Activated CD4-positive, CD25-positive, alpha-beta regulatory T cell (primary cell): ENCODE measurements at places on chromosomes 6 and 20.

- DNase-seq = no peak
Observed at GRCh38 chr6:158285656-158286021, 26.6 kb upstream of the TULP4 start.

DNA sequence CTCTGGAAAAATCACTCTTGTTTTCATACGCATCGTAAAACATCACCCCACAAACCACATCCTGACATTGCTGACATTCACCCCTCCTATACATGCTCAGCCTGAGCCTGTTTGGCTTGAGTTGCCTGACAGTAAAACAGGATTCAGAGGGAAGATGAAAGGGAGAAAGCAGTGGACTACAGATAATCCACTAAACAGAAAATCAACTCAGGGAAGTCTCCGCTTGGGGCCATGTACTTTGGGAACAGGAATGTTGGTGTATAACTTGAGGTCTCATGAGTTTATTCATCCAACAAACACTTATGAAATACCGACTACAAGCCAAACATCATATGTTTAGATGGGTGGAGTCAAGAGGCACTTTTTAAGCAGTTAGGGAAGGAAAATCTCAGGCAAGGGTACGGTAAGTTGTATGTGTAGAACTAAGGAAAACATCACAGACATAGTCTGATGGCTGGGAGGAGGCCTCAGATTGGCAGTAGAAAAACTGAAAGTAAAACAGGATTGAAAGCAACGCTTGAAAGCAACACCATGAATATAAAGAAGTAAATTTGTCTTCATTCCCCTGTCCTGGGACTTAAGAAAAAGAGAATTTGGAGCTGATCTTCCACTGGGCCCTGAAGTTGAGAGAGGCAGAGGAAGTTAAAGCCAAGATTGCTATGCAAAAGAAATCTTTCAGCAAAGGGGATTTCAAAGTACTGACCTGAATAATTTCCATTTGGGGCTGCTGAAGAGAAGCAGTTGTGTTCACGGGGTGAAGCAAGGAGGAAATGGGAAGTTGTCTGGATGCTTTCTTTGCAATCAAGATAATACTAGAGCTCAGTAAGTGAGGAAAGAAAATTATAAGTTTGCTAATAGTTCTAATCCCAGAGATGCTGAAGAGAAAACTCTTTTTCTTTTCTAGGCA lies 28.8 kb downstream of the PDE7B start:
- no peak for DNase-seq

DNA sequence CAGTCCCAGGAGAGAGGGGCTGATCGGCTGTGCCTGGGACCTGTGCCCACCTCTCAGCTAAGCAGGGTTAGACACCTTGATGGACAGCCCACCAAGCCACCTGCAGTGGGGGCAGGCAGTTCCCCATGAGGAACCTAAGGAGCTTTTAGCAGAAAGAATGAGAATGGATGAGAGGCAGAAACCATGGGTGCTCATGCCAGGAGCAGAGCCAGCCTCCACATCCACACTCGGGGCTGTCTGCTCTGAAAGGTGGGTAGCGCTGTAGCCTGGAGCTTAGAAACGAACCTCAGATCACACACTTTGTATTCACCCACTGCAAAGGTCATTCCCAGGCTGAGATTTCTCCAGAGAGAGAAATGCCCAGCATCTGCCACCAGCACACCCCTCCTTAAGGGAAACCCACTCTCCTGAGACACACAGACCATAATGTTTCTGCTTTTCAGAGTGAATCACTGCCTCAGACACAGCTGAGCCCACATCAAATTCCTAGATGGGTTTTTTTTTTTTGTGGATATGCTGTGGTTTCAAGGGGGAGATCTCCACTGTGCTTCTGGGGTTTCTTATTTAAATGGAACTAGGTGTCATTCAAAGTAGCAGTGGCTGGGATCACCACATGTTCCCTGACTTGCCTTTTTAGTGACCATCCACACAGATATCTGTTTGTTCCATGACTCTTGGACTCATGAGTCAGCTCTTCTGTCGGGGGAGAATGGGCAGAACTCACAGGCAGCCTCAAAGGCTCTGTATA lies 218.9 kb downstream of the EYA2 start:
- DNase-seq = no peak

- no peak for DNase-seq
Observed at GRCh38 chr6:121920616-121921015, 478.8 kb upstream of the HSF2 start.

DNA sequence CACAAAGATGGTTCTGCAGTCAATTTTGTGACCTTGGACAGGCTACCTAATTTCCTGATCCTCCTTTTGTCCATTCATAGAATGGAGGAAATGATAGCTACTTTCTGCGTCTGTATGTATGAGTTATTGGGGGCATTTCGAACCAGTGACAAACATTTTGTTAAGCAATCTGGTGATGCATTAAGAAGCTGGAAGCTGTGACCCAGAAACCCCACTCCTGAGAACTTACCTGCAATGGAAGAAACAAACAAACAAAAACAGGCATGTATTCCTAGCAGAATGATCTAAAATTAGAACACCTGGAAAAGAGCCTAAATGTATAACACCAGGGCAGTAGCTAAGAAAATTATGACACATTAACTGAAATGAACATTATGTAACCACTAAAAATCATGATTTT lies 33.4 kb upstream of the PRND start:
- no peak for DNase-seq

DNA sequence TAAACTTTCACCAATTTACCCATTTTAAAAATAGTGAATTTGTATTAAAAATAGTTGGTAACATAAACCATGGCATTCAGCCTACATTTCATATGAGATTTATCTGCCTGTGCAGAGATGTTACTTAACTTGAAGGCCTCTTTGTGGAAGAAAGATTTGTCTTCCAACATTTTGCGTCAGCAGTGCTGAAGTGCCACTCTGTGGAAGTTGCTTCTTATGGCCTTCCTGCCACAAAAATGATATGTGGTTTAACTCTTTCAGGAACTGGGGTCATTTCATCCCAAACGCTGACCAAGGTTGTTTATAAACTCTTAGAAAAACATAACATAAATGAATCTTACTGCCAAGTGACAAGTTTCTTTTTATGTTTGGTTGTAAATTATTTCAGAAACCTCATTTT lies 246.8 kb downstream of the ARID1B start:
- DNase-seq = no peak

DNA sequence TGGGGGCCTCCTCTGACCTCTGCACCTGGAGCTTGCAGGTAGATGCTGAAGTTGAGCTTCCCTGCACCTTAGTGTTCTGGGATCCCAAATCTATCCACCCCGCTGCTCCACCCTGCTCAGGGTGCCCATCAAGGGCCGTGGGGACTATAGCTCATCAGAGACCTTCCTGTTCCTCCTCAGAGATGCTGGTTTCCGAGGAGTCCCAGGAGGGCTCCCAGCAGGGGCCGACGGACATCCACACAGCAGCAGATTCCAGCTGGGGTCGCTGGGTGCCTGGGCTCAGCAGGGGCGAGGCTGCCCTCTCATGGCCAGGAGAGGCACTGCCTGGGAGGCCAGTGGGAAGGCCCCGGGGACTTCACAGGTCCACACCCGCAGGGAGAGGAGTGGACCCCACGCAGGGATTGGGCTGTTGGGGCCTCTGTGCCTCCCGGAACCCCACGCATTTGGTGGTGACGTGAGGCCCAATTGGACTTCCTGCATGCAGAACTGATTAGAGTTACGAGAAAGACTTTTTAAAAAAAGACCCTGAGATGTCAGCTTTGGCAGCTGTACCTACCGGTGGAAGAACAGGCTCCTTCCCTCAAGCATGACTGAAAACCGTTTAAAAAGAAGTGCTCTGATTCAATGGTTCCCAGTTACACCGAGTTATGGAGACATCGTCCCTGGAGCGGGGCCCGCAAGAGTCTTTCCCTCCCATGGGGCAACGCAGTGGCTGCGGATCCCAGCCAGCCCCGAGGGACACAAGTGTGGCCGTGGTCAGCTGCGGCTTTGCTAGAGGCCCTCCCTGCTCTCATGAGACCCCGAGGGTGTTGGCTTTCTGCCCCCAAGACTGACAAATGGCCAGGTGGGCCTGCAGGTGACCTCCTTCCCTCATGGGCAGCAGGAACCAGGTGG lies 25.3 kb upstream of the SLCO4A1 start:
- peak; percentile 53 for DNase-seq

DNA sequence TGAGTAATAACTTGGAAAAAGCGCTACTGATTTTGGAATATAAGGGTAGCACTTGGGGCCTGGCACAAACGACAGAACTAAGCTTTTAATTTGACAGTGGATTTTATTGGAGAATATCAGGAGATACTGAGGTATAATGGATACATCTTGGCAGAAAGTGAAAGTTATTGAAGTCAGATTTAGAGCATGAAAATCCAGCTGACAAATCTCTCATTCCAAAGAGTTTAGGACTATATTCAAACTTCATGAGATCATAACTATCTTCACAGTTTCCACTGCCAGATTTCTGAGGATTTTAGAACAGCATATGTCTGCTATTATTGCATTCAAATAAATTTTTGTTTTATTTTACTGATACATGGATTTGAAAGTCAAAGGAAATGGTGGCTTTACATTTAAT lies 132.3 kb upstream of the THEMIS start:
- DNase-seq = no peak

DNA sequence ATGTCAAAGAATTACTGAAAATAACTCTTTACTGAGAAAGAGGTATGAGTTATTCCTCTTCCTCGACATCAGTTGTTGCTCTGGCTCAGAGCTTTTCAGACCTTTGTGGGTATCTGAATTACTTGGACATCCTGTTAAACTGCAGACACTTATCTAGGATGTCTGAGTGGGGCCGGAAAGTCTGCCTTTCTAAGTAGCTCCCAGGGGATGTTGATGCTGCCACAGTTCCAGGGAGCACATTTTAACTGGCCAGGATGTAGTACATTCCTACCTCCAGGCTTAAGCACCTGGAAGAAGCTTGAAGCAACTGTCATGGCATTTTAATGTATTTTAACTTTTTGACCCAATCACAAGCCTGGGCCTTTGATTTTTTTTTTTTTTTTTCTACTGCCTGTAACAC lies 265.8 kb upstream of the PLCB4 start:
- no peak for DNase-seq

DNA sequence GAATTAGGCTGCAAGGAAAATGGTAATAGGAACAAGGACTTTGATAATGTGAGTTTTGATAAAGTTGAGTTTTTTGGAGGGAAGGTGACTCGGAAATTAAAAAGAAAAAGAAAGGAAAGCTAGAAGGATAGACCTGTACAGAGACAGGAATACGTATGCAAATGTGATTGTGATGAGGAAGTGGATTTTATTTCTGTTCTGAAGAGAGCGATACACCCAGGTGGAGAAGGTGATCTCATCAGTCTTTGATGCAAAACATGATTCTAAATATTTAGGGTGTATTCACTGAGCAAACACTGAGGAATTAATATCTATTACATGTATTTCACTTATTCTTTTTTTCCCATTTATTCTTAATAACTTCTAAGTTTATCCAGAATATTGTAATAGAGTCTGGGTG lies 9.2 kb upstream of the PLEKHG1 start:
- no peak for DNase-seq

GRCh38 chr20:45911486-45912343 lies at the start of gene PLTP:
Gene PLTP, minus strand, starts transcription at chr20:45912155. Its CDS starts 703 bp downstream, at chr20:45911452.
- DNase-seq = no peak

GRCh38 chr6:115000736-115001135 lies 657.9 kb upstream of the HS3ST5 start:
- DNase-seq = no peak

DNA sequence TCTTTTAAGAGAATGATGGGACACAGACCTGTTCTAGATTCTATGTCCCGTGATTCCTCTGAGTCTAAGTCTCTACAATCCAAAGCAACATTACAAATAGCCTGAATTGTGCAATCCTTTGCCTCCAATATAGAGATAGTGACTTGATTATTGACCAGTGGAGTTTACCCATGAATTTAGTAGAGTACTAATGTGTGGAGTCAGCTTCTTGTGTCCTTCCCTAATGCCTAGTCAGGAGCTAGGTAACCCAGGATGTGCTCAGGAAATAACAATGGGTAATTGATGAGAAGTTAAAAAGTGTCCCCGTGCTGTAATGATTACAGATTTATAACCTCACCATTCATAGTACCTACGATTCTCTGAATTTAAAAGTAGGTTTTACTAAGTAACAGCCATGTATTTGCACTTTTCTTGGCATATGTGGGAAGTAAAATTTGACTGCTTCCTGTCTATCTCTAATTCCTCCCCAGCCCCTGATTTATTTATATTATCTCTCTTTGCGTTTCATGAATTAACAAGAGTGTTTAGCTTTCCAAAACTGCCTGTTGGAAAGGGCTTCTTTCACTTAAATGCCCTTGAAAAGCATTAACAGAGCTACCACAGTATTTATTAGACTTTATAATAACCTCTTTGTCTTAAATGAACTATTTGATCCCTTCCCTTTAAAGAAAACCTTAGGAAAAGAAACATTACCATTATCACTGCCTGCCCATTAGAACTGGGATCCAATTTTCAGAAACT lies 30.5 kb downstream of the NEDD9 start:
- DNase-seq = no peak

DNA sequence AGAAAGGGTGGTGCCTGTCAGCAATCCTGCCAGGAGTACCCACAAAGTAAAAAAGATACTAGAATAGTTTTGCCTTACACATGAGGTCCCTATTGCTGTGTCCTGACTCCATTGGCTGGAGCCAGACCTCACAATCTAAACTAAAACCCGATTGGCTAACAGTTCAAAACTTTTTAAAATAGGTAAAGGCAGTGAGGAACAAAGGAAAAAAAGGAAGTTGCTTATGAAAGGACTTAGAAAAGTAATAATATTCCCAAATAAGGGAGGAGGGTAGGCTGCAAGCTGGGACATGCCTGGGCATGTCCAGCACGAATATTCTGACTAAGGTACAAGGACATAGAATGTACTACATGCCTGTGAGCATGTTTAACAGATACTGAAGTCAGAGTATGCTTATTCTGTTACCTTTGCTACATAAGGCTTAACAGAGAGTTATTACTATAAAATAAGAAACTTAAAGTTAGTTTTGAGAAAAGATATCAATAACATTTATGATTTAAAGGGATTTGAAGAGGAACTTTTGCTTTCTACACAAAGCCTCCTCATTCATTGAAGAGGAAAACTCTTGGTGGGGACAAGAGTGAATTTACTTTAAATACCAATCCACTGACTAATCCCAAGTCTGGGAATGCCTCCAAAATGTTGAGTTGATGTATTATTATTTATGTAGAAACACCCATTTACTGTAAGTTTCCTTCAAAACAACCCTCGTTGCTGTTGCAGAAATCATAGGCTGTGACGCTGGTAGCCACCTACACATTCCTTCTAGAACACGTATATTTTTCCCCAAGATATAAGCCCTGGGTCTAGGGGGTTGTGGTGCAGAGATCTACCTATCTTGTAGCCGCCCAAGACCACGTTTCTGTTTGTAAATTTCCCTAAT lies 8.2 kb upstream of the MTHFD1L start:
- no peak for DNase-seq

- no peak for DNase-seq
Observed at GRCh38 chr20:23125625-23126191, 39.6 kb upstream of the CD93 start.

GRCh38 chr6:118207947-118208346 lies 300.9 kb downstream of the SLC35F1 start:
- no peak for DNase-seq

GRCh38 chr20:42706759-42707158 lies 482.9 kb downstream of the PTPRT start:
- DNase-seq = no peak

GRCh38 chr6:81689580-81689979 lies 62.9 kb downstream of the TENT5A start:
- no peak for DNase-seq

- no peak for DNase-seq
Observed at GRCh38 chr6:34561227-34561530, 5.0 kb upstream of the SPDEF start.
